ENCODE measurements at places on chromosomes 7 and 10.

- DNase-seq = no peak
These were observed 63.1 kb downstream of the TLL2 start for GRCh38 chr10:96450529-96451207.

DNA sequence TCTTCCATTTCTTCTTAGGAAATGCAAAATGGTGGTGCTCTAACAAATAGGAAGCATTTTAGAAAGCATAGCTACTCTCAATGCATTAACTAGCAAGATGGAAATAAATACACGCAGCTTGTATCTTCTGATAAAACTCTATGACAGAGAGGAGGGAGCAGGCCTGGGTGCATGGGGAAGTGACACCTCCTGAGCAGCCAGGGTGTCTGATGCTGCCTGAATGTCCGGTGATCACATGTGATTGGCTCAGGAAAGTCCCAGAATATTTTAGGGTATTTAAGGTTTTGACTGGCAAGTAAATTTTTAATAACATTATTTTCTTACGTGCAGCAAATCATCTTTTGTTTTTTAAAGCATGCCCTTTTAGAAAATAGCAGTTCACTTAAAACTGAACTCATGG is 261.0 kb upstream of the KLF6 start:
- DNase-seq = no peak

DNA sequence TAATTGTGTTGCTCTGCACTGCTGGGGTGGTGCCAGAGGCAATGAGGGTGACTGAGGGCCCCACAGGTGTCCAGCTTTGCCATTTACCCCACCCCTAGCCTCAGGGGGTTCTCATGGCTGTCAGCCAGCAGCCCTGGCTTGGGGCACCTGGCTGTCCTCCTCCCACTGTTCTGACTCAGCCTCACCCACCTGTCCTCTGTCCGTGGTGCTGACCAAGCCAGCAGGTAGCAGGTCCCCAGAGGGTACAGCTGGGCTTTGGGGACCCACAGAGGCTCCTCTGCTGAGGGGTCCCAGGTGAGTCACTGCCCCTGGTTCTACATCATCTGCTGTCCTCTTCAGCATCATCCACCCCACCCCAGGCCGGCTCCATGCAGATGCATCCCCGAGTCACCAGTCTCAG is 32.2 kb upstream of the ZNF716 start:
- no peak for DNase-seq

- DNase-seq = no peak
These were observed 183.9 kb downstream of the TCERG1L start for GRCh38 chr10:131127610-131128009.

DNA sequence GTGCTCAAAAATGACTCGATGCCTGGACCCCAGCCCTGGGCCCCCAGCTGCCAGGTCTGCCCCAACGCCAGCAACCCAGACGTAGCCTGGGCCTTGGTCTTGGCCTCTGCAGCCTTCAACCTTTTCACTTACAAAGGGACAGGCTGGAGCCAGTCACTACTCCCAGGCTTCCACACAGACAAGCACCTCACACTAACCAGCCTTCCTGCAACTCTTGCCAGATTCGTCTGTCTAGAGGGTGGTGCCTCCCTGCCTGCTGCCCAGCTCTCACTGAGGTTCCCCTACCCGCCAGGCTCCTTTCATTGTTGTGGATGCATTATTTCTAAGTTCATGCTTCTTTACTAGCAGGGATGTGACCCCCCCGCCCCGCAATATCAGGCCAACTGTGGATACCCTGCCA is 56.3 kb downstream of the NUDCD3 start:
- no peak for DNase-seq

- no peak for DNase-seq
These were observed 373.9 kb downstream of the GLRX3 start for GRCh38 chr10:130509881-130510689.

Data from kidney (tissue), 22 donors.